ENCODE measurements at places on chromosomes 7 and 10. TPM values are rescaled to one million over a fixed set of nuclear protein-coding genes. Genes with fewer than 3 reads are reported as not detected.

The MYL7 gene
- not detected for polyA plus RNA-seq

The CLDN4 gene
- 0.09 TPM for polyA plus RNA-seq

The SPDYE5 gene
- polyA plus RNA-seq, result 0.27 TPM

DNA sequence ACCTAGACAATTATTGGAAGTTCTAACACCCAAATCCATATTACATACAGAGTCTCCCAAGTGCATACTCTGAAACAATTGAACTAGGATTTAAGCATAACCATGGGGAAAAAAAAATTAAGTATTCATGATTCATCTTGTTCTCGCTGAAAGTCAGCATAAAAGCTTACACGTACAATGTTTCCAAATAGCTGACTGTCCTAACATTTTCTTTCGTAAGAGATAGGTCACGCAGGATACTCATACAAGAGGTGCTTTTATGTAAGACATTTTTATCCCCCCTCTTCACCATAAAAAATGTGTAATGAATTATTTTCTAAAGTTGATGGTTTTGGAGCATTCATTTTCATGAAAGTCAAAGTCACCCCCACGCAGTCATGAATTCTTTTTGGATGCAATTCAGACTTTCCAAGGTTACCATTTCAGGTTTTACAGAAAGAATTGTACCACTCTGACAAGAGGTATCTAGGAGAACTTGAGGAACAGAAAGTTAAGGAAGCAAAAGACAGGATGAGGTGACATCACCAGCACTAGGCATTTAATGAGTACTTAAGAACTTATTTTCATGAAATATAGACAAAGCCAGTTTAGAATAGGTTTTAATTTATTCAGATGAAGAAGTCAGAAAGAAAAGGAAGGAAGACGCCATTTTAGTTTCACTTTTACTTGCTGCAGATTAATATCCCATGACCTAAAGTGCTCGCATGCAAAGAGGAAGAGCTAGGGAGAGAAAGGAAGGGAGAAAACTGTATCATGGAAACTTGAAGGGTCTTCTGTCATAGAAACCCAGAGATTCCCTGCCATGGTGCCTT, 55.8 kb downstream of the TMEM26 start:
- DNase-seq, result peak; percentile 57
- peaks cover 13% of the 10 kb centered on the region for H3K4me1 ChIP-seq
- H3K4me3 ChIP-seq, result peak overlapping the region; percentile 23

DNA sequence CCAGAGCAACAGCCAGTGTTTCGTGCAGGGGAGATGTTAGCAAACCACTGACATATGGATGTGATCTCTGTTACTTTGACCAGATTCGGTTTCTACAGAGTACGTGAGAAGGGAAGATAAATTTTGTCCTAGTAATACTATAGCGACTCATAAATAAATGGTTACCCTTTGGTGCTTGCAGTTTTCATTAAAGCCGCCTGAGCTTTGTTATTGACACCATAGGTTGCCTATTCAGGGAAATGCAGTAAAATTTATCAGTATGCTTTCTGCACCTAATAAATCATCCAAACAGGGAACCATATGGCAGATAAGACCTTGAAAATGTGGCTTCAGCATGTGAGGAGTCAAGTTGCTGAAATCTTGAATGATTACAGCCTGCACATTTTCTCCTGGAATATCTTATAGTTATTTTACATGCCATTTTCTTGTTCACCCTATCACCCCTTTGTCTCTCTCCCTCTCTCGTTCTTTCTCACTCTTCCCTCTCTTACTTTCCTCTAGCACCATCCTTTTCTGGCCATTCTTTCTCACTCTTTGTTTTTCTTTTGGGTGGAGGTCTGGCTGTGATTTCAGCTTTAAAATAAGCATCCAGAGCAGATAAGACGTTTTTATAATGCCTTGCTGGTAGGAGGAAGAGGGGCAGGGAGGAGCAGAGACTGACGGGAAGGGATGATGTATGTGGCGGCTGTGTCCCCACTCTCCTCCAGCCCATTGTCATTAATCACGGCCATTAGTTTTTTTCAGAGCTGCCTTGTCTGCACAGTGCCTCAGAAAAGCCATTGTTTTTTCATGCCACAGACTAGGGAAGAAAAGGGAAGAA, 182.5 kb downstream of the LRMDA start:
- no peaks in the 10 kb centered on the region for H3K36me3 ChIP-seq
- H3K4me3 ChIP-seq, result no peak overlapping the region
- H3K4me1 ChIP-seq, result peaks cover 8% of the 10 kb centered on the region

- H3K36me3 ChIP-seq, result no peaks in the 10 kb centered on the region
- no peak overlapping the region for H3K4me3 ChIP-seq
- no peak overlapping the region for H3K27ac ChIP-seq
- no peaks in the 10 kb centered on the region for H3K27me3 ChIP-seq
Measured at GRCh38 chr10:5576154-5576748, 51.5 kb downstream of the CALML3 start.

DNA sequence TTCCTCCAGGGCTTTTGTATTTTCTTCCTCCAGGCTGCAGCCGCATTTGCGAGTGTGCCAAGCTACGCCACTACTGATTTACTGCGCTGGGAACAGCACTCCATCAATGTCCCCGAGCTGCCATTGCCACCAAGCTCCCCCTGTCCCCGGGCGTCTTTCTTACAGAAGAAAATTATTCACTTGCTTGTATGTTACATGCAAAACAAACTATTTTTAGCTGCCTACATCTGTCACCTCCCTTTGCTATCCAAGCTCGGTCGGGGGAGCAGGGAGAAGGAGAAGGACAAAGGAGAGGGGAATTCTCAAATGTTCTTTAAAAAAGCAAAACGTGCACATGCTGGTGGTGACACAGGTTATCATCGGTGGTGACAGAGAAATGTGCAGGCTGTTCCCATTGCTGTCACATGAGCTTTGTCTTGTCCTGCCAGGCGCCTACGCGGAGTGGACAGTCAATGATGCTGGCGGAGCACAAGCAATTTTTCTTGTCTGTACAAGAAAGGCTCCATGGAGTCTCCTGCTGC, 93.1 kb downstream of the ADARB2 start:
- no peak for DNase-seq
- no peak overlapping the region for H3K27ac ChIP-seq
- no peaks in the 10 kb centered on the region for H3K27me3 ChIP-seq
- H3K36me3 ChIP-seq, result no peaks in the 10 kb centered on the region

GRCh38 chr7:106289848-106290247, 5.1 kb upstream of the NAMPT start:
- H3K27ac ChIP-seq, result no peak overlapping the region
- DNase-seq, result no peak
- peaks cover 6% of the 10 kb centered on the region for H3K4me1 ChIP-seq
- no peaks in the 10 kb centered on the region for H3K36me3 ChIP-seq
- H3K4me3 ChIP-seq, result no peak overlapping the region

DNA sequence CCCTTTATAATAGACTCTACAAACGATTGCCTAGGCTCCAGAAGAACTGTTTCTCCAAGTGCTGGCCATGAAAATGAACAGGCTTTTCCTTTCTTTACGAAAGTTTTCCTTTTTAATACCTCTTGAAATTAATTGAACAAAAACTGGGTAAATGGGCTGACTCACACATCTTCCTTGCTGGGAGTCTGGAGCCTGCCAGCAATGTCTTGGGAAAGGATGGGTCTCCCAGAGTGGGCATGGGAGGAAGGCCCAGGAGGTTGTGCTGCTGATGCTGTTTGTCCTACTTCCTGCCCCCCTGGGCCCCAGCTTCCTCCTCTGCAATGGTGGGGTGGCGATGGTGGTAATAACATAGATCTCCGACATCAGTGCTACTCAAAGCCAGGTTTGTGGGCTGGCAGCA, 174.1 kb downstream of the RPS24 start:
- no peaks in the 10 kb centered on the region for H3K4me1 ChIP-seq
- no peak overlapping the region for H3K4me3 ChIP-seq
- H3K27me3 ChIP-seq, result no peaks in the 10 kb centered on the region
- H3K27ac ChIP-seq, result no peak overlapping the region
- no peaks in the 10 kb centered on the region for H3K36me3 ChIP-seq

DNA sequence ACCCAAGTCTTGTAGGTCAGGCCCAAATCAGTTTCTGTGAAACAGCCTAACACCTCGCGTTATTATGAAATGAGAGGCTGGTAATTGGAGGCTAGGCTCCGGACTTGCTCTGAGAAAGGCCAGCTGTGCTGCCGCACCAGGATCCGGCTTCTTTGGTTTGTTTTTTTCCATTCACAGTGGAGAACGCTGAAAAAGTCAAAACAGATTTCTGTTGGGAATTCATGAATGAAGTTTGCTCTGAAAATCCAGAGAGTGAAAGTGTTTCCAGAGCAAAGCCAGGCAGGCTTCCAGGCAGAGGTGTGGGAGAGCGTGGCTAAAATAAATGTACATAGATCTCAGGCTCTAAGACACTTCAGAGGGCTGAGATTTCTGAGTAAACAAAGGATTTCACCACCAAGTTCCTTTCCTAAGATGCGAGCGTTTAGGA, 240.1 kb downstream of the TRIL start:
- H3K36me3 ChIP-seq, result no peaks in the 10 kb centered on the region
- no peak overlapping the region for H3K4me3 ChIP-seq
- no peaks in the 10 kb centered on the region for H3K4me1 ChIP-seq
- H3K27me3 ChIP-seq, result no peaks in the 10 kb centered on the region

- H3K27ac ChIP-seq, result no peak overlapping the region
- H3K36me3 ChIP-seq, result no peaks in the 10 kb centered on the region
- H3K4me1 ChIP-seq, result no peaks in the 10 kb centered on the region
- no peak overlapping the region for H3K4me3 ChIP-seq
- no peak for DNase-seq
- no peaks in the 10 kb centered on the region for H3K27me3 ChIP-seq
Measured at GRCh38 chr10:70797840-70798239, 12.7 kb upstream of the TBATA start.

DNA sequence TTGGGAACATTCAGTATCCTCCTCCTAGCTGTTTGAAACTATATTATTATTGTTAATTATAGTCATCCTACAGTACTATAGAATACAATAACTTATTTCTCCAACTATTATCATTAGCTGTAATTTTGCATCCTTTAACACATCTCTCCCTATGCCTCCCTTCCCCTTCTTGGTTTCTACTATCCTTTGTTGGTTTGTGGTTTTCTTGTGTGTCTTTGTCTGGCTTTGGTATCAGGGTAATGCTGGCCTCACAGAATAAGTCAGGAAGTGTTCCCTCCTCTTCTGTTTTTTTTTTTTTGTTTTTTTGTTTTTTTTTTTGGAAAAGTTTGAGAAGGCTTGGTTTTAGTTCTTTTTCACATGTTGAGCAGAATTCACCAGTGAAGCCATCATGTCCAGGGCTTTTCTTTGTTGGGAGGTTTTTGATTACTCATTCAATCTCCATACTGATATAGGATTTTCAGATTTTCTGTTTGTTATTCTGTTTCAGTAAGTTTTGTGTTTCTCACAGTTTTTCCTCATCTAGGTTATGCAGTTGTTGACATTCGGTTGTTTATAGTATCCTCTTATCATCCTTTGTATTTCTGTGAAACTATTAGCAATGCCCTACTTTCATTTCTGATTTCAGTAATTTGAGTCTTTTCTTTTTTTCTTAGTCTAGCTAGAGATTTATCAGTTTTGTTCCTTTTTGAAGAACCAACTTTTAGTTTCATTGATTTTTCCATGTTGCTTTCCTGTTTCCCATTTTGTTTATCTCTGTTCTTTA, 21.6 kb downstream of the C1GALT1 start:
- no peak overlapping the region for H3K27ac ChIP-seq
- H3K4me3 ChIP-seq, result no peak overlapping the region

GRCh38 chr10:77702166-77702565, 64.6 kb upstream of the KCNMA1 start:
- no peaks in the 10 kb centered on the region for H3K36me3 ChIP-seq
- H3K4me3 ChIP-seq, result no peak overlapping the region
- H3K27me3 ChIP-seq, result no peaks in the 10 kb centered on the region
- no peak overlapping the region for H3K27ac ChIP-seq

DNA sequence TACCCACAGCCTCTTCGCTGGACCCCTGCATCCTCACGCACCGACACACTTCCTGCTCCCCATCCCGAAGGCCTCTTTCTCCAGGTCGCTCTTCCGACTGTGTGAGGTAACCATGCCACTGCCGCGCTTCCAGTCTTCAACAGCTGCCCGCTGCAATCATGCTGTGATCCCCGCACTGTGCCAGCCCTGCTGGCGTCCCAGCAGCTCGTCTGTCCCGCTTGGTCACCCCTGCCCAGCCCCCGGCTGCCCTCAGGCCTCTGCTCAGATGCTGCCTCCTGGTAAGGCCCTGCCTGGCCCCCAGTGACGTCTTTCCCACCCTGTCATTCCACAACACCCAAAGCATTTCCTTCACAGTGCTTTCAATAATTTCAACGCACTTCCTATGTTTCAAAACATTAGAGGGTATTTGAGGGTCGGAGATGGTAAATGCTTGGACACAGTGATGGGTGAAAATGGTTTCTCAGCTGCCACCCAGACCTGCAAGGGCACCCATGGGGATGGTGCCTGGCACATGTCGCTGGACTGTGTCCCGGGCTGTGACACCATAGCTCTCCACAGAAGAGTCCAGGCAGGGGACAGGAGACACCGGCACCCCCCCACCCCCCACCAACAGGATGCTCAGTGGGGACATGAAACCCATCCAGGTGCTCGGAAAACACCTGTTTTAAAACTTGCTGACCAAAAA, 125.2 kb downstream of the MAD1L1 start:
- H3K27ac ChIP-seq, result no peak overlapping the region
- H3K36me3 ChIP-seq, result peaks cover 2% of the 10 kb centered on the region
- H3K4me3 ChIP-seq, result no peak overlapping the region
- H3K27me3 ChIP-seq, result no peaks in the 10 kb centered on the region
- no peak for DNase-seq
- peaks cover 31% of the 10 kb centered on the region for H3K4me1 ChIP-seq

DNA sequence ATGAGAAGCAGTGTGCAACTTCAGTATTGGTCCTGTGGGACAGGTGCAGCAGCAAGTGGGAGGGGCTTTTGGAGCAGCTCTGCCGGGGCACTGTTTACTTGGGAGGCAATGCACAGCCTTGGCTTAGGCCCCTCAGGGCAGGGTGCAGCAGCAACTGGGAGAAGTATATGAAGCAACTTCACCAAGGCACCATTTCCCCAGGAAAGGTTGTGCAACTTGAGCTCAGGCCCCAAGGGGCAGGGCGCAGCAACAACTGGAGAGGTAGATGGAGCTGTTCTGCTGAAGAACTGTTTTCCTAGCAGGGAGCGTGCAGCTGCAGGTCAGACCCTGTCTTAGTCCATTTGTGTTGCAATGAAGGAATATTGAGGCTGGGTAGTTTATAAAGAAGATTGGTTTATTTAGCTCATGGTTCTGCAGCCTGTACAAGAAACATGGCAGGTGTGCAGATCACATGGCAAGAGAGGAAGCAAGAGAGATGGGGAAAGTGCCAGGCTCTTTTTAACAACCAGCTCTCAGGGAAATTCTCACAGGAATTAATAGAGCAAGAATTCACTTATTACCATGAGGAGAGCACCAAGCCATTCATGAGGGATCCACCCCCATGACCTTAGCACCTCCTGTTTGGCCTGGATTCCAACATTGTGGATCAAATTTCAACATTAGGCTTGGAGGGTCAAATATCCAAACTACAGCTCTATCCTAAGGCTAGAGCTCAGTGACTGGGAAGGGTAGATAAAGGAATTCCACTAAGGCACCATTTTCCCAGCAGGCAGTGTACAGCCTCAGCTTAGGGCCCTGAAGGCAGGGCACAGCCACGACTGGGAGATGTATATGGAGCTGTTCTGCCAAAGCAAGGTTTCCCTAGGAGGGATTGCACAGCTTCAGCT, 10.9 kb downstream of the GPR141 start:
- peaks cover 3% of the 10 kb centered on the region for H3K4me1 ChIP-seq
- H3K27ac ChIP-seq, result no peak overlapping the region
- no peaks in the 10 kb centered on the region for H3K36me3 ChIP-seq
- H3K4me3 ChIP-seq, result no peak overlapping the region
- H3K27me3 ChIP-seq, result no peaks in the 10 kb centered on the region

Data from B cell (primary cell).